ENCODE measurements at places on chromosomes 16 and 17.
A peak's percentile ranks its signal among the peaks of the same experiment; 100 is the strongest.

GRCh38 chr17:40663252-40663651, 1.7 kb downstream of the KRT222 start:
- no peak for DNase-seq

GRCh38 chr16:49016461-49016860, 265.2 kb downstream of the CBLN1 start:
- no peak for DNase-seq

DNA sequence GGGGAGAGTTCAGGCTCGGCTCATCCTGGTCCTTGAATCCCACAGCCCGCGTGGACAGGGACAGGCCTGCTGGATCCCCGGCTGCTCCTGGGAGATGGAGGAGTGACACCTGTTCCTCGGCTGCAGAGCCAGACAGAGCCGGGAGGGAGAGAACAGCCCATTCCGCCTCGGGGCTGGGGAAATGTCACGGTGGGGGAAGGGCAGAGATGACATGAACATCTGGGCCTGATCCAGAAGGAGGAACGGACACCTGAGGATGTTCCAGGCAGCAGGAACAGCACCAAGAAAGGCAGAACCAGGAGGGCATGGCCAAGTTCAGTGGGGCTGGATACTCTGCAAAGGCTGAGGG, 2.1 kb downstream of the ZNF764 start:
- DNase-seq, result no peak

- no peak for DNase-seq
These were observed 152.2 kb downstream of the NTN1 start for GRCh38 chr17:9173386-9173983.

DNA sequence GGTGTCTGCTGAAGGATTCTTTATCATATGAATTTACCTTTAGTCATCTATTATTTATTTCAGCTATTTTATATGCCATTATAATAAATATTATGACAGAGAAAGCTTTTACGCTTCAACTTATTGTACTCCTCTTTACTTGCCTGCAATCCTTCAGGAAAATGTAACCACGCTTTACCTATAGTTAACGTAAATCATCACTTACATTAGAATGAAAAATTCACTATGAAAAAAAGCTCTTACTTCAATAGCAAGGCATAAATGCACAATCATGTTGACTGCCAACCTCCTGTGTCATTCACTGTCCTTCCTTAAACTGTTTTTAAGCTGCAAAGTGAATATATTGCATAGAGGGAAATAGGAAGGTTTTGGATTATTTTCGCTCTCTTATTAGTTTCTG, 277.9 kb downstream of the WWOX start:
- no peak for DNase-seq

- no peak for DNase-seq
These were observed 21.0 kb downstream of the COQ7 start for GRCh38 chr16:19088341-19088916.

- no peak for DNase-seq
These were observed 9.2 kb downstream of the AXIN2 start for GRCh38 chr17:65552214-65552613.

DNA sequence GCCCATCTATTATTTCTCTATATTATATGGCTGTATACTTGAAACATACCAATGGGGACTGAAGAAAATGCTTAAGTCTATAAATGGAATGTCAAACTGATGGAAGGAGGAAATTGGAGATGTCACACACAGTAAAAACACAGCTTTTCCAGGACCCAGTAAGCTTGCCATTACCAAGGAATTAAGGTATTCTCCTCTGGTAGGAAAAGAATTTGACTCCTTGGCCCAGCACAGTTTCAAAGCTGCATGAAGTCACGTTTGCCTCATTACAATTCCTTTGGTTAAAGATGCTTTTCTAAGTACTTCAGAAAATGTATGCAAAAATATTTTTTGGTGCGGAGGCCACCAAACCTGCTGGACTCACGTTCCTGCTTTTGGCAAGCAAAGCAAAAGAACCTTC, 48.5 kb downstream of the CDH13 start:
- no peak for DNase-seq

DNA sequence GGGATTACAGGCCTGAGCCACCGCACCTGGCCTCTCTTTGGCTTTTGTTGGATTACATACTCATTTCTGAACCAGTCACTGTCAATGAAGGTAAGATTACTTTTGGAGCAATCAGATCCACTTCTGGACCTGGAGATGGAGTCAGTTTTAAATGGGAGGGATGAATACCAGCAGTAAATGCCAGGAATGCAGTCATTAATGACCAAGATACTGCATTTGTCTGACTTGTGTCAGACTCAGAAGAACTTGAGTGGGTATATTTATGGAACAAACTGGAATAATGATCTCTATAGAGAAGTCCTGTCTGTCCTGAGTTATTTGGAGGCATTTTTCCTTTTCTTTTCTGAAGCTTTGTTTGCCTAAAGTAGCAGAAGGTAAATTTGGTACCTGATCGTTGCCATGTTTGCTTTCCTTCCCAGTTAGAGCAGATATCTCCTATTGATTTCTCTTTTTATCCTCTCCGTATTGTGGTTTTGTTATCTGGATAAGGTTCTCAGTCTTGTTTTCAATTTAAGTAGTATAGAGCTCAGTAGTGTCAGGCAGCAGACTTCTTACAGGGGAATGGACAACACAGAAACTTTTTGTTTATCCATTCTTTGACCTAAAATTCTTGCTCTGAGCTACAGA, 10.7 kb downstream of the NLK start:
- DNase-seq, result no peak

GRCh38 chr17:63751806-63752205, 10.2 kb upstream of the STRADA start:
- DNase-seq, result no peak

DNA sequence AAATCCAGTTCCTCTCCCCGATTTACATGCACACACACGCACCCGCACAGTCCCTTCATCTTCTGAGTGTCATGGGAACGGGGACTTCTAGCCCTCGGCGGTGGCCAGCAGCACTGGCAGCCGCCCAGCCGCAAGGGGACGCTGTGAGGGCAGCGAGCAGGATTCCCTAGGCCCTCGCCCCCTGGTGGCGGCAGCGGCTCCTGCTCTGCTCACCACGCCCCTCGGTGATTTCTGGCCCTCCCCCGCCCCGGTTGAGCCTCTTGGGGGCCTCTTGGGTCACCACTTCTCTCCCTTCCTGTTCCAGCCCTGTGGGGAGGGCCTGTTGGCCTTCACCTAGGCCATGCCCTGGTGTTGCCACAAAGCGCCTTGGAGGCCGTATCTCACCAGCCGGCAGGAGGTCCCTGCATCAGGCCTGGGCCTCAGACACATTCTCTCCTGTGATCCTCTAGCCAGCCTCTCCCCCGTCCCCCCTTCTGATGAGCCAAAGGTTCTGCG, 75.2 kb upstream of the KSR1 start:
- DNase-seq, result peak; percentile 60

All from GM12864 (cell line).